ENCODE measurements at places on chromosomes 1 and 21.

DNA sequence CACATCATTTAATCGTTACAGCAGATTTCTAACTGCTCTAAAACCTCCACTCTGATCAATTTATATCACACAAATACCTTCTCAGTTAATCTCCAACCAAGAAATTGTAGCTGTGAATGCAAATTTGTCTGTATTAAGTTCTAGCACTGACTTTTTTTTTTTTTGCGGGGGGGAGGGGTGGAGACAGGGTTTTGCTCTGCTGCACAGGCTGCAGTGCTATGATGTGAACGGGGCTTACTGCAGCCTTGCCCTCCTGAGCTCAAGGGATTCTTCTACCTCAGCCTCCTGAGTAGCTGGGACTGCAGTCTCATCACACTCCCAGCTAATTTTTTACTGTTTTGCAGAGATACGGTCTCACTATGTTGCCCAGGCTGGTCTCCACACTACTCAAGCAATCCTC, 163.6 kb downstream of the RERE start:
- no peak for DNase-seq

GRCh38 chr21:30638686-30639085, 3.7 kb downstream of the KRTAP20-2 start:
- no peak for DNase-seq

GRCh38 chr1:193685986-193686385, 499.6 kb upstream of the B3GALT2 start:
- DNase-seq: no peak

DNA sequence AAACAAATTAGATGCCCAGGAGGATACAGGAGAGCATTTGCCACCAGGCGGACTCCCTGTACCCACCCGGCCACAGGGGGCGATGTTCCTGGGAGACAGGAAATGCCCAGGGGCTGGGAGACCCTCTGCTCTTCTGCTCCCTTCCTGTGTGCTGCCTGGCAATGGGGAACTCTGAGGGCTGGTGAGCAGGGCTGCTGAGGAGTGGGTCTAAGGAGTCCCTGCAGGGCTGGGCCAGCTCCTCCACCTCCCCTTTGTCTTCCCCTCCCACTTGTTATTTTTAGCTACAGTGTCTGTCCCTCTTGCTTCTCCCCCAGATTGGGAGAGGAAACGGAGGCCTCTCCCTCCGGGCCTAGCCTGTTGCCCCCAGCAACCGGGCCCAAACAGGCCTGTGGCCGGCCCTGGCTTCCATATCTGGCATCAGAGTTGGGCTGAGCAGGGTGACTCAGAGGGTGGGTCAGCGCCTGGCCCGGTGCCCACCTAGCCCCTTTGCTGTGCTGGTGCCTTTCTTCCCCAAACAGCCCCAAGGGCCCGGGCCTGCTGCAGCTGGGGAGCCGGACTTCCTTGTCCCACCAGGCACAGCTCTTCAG, 11.6 kb downstream of the LMNA start:
- DNase-seq: peak; percentile 70

DNA sequence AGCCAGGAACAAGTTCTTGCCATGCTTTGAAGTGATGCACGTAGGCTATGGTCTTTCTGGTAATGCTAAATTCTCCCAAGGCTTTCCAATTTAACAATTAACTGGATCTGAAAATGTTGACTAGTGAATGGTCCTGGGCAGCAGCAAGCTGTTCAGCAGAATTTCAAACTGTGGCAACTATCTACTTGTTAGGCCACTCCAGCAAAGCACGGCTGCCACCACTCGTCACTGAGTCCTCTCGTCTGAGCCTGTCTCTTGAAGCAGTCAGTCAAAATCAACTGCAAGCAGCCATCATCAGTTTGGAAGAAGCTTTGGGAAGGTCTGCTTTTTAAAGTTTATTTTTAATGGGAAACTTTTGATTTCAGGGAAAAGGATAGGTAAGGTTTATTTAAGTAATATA, 6.1 kb downstream of the FLVCR1 start:
- DNase-seq: no peak

DNA sequence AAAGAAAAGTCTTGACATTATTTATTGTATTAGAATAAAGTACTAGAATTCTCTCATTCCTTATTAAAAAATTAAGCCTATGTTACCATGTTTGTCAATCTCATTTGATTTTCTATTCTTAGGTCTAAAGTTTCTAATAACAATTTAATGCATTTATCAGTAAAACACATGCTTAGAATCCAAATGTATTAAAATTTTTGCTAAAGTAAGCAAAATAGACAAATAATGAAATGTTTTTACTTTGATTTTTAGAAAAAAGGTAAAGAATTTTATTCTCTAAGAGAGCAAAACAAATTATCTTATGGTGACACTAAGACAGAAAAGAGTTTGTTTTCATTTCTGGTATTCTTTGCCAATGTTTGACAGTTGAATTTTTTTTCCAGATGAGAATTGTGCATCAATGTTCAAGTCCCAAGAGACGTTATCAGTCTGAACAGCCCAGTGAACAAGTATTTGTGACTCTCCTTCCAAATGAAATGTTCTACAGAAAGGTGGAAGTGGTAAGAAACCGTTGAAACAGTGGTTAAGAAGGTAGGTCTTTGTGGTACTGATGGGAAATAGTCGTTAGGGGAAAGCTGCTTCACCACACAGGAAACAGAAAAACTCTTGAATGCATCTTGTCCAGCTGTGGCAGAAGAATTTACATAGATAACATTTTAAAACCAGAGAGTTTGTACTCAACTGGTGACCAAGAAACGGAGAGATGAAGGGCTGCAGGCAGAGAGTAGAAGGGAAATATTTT, 402.5 kb downstream of the PTPRC start:
- no peak for DNase-seq

DNA sequence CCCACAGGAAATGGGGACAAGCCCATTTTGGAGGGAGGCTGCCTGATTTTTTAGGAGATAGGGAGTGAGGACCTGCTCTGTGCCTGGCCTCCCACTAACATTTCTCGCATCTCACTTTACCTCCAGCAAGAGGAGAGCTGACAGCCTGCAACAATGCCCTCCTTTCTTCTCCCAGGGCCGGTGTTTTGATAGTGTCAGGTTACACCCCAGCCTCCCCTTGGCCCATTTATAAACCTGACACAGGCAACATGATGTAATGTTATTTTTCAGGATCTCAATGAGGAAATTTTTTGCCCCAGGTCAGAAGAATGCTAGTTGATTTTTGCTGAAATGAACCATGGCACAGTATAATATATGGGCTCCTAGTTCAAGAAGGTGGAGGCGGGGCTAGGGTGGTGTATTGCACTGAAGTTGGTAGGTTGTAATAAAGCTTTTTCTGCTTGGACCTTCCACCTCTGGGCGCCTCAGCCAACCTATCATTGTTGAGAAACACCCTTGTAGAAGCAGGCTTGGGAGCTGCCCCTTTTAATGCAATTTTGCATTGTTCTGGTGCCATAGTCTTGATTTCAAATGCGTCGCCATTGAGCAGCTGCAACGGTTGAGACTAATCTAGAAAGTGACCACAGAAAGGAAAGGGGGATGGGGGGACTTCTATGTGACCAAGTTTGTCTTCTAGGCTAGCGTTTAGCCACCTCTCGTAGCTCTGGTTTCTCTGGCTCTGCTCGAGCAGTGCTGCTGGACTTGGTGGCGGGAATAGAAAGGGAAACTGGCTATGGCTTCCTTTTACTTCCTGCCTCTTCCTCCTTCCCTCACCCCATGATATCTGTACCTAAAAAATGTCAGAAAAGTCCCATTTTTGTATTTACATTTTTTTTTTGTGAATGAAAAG, 53.0 kb downstream of the PBX1 start:
- DNase-seq: no peak

DNA sequence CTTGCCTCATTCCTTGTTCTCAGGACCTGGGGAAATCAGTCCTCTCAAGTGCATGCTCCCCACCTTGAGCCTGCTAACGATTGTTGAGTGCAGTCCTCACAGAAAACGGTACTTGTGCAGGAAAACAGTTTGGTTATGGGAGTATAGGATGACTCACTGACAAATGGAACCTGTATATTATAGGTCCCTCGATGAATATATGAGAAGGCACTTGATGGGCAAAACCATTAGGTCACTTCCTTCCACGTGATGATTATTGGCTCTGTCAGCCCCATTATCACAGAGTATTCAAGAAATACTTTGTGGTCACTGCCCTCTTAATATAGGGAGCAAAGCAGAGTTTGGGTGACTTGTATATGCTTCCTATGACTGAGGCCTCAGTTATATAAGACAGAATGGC, 6.2 kb downstream of the CCDC17 start:
- DNase-seq: no peak

DNA sequence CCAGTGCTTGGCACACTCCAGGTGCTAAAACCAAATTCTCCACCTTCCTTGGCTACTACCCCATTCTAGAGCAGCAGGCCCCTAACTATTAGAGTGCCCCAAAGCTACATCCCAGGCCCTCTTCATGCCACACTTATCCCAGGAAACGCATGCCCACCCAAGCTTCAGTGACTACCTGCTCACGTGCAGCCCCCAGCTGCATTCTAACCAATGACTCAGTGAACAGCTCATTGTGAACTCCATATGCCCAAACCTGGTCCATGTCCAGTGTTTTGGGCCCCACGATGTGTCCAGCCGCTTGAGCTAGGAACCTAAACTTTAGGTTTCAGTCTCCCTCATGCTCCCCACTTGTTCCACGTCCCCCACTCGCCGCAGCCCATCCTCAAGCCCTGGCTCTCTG, 41.5 kb downstream of the NKAIN1 start:
- no peak for DNase-seq

- DNase-seq: no peak
Observed at GRCh38 chr21:36075171-36075570, 5.3 kb downstream of the CBR1 start.

GRCh38 chr1:31063631-31064030, 1.9 kb downstream of the PUM1 start:
- no peak for DNase-seq

GRCh38 chr1:18134324-18135046, 26.9 kb downstream of the IGSF21 start:
- DNase-seq: no peak

GRCh38 chr1:227318853-227319607, 738 bp upstream of the CDC42BPA start:
- DNase-seq: no peak

- DNase-seq: no peak
Observed at GRCh38 chr1:14555091-14555490, 43.4 kb upstream of the KAZN start.

DNA sequence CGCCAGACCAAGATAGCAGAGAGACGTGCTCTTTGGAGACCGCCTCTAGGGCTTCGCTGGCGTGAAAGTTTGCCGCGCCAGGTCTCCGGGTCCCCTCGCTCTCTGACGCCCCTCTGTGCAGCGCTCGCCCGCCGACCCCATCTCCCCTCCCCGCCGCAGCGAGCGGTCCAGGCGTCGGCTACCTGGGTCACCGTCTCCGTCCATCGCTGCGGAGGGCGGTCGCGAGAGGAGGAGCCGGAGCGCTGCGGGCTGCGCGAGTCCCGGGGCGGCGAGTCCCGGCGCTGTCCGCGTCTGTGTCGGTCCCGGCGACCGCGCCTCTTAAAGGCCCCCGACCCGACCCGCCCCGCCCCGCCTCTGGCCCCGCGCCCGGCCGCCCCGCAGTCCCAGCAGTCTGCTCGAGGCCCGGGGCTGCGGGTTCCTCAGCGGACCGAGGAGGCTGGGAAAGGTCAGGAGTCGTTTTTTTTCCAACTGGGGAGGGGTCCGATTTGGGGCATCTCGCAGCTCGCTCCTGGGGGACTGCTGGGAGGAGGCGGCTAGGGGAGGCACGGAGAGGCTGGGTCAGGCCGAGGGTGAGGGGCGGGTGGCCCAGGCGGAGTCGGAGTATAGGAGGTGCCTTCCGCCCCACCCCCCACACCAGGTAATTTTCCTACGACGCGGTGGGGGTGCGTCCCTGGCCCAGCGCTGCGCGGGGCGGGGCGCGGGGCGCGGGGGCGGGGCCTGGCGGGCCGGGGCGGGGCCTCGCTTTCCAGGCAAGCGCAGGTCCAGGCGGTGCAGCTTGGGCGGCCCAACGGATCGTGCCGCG, at the start of the genes FBXO2 and FBXO44:
FBXO2 (minus strand) TSS at position 293 of the 802 bp plus-strand sequence; CDS start at position 204, 89 bp downstream.
FBXO44 (plus strand) TSS at position 741 of the 802 bp plus-strand sequence. CDS start 959 bp downstream, outside the sequence.
- DNase-seq: peak; percentile 75

DNA sequence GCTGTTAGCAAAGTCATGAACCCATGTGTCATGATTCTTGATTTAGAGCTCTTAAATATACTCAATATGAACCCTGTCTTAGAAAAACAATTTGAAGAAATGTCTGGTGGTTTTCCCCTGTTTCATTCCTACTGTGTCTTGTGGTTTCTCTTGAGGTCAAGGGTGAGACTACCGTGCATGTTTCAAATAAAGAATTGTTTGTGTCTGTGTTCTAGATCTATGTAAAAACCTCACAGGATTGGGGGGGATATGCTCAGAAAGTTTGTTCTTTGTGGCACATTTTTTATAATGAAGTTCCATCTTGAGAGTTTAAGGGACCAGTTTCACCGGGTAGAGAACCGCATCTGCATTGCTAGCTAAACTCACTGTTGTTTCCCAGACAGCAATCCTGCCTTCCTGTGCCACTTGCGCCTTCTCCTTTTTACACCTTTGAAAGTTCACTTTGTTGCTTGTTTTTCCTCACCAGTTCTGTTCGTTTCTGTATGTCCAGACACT, 30.9 kb upstream of the CACYBP start:
- no peak for DNase-seq

DNA sequence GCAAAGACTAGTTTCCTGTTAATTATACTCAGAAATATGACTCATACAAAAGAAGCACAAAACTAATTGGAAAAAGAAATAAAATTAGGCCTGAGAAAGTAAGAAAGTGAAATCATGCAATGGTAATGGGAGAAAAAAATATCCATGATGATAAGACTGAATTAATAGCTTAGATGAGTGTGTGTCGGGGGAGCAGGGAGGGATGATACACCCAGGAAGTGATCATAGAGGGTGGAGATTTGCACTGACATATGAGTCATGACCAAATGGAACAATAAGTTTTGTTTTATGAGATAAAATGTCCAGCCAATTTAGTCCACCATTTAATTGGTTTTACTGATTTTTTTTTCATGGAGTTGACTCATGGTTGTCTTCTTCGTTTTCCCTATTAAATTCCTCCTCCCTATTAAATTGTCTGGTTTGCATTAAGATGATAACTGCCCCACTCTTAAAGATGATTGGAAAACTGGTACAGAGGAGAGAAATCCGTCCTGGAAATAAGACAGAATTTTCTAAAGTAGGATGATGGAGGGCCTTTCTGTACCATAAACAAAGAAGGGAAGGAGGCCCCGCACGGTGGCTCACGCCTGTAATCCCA, 111.7 kb upstream of the KCNJ6 start:
- DNase-seq: no peak

DNA sequence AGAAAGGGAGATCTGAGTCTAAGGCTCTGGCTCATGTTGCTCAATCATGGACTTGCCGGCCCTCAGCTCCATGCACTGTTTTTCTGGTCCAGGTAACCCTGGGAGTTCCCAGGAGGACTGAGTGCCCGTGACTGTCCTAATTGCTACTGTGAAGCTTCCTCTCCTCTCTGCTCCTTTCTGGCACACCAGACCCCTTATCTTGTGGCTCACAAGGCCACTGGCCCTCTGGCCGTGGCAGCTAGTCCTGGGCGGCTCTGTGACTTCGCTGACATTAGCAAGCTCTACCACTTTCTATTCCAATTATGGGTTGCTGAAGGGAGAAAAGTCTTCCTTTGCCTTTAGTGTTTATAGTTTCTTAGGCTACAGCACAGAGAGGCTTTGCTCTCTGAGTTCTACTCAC, 380.2 kb downstream of the RWDD3 start:
- no peak for DNase-seq

GRCh38 chr1:230458509-230458908, 32.4 kb upstream of the PGBD5 start:
- DNase-seq: no peak

- no peak for DNase-seq
Observed at GRCh38 chr1:160499631-160500030, 23.4 kb downstream of the SLAMF6 start.
